Esophagus squamous epithelium (tissue), 5 donors: ENCODE measurements at places on chromosomes 16 and 17. TPM values are rescaled to one million over a fixed set of nuclear protein-coding genes. Genes with fewer than 3 reads are reported as not detected.

- H3K27ac ChIP-seq = no peak overlapping the region
- H3K36me3 ChIP-seq = no peaks in the 10 kb centered on the region
- no peak for DNase-seq
- no peak overlapping the region for H3K4me3 ChIP-seq
Observed at GRCh38 chr16:11384184-11384955, 39.1 kb downstream of the RMI2 start.

DNA sequence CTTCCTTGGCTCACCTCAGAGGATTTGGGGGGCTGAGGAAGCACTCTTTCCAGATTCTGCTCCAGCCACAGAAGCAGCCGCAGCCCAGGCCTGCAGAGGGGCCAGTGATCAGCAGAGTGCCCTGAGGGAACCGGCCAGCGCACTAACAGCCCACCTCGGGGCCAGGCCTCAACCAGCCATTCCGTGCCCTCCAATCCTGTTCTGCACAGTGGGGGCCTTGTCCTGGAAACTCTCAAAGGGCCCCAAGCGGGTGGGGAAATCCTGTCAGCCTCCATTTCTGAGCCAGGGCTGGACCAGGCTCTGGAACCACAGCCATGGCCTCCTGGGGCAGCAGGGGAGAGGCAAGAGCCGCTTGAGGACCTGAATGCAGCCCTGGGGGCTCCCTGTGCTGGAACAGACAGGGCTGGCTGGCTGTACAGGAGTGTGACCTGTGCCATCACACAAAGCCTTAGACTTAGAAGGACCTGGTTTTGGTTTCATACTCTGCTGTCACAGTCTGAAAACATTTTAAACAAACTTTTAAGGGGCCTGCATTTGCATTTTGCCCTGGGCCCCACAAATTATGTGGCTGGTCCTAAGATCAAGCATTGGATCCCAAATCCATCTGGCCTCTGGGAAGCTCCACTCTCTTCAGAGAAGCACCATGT, 10.0 kb downstream of the CNGB1 start:
- no peaks in the 10 kb centered on the region for H3K27me3 ChIP-seq
- no peaks in the 10 kb centered on the region for H3K36me3 ChIP-seq
- H3K4me3 ChIP-seq = no peak overlapping the region
- no peak overlapping the region for H3K27ac ChIP-seq
- DNase-seq = no peak
- no peaks in the 10 kb centered on the region for H3K4me1 ChIP-seq

GRCh38 chr16:75305364-75306098, 54.1 kb upstream of the BCAR1 start:
- no peak overlapping the region for H3K4me3 ChIP-seq
- H3K4me1 ChIP-seq = peaks cover 17% of the 10 kb centered on the region
- no peak for DNase-seq
- no peaks in the 10 kb centered on the region for H3K36me3 ChIP-seq
- peak overlapping the region; percentile 86 for H3K27ac ChIP-seq
- no peaks in the 10 kb centered on the region for H3K27me3 ChIP-seq

DNA sequence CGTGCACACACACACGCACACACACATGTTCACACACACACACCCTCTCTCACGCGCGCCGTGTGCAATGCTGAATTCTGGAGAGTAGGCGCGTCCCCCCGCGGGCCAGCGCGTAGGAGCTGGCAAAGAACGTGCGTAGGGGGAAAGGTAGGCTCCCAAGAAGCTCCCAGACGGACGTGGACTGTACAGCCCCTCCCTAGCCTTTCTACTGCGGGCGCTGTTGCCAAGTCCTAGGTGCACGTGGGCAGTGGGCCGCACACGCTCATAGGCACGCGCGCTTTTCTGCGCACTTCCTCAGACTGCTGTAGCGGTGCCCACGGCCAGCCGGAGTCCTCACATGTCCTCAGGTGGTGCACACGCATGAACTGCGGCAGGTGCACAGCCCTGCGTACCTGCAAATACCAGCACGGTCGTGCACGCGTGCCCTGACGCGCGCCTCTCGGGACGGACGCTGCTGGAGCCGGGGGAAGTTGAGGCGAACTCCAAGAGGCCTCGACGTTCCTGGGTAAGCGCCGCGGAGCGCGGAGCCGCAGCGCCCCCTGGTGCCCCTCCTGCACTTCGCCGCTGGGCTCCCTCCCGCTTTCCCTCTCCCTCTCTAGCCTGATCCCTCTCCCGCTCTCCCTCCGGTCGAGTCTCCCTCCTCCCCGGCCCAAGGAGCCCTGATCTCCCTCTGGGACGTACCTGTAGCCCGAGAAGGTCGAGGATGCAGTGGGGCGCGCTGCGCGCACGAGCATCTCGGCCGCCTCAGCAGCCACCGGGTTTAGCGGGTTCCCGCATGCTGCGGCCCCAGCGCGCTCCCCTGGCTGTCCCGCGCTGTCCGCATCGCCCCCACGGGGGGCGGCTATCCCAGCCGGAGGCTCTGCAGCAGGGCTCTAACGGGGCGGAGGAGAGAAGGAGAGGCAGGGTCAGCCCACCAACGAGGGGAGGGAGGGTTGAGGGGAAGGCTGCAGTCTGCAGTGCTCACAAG, 749 bp downstream of the GRIN2A start:
- no peak for DNase-seq
- peak overlapping the region; percentile 42 for H3K4me3 ChIP-seq
- peak overlapping the region; percentile 9 for H3K27ac ChIP-seq
- H3K27me3 ChIP-seq = peaks cover 7% of the 10 kb centered on the region

GRCh38 chr17:80414508-80414802, 512 bp upstream of the ENDOV start:
- no peak for DNase-seq
- no peaks in the 10 kb centered on the region for H3K36me3 ChIP-seq
- H3K27ac ChIP-seq = peak overlapping the region; percentile 96
- H3K4me1 ChIP-seq = peaks cover 34% of the 10 kb centered on the region
- H3K4me3 ChIP-seq = peak overlapping the region; percentile 98

DNA sequence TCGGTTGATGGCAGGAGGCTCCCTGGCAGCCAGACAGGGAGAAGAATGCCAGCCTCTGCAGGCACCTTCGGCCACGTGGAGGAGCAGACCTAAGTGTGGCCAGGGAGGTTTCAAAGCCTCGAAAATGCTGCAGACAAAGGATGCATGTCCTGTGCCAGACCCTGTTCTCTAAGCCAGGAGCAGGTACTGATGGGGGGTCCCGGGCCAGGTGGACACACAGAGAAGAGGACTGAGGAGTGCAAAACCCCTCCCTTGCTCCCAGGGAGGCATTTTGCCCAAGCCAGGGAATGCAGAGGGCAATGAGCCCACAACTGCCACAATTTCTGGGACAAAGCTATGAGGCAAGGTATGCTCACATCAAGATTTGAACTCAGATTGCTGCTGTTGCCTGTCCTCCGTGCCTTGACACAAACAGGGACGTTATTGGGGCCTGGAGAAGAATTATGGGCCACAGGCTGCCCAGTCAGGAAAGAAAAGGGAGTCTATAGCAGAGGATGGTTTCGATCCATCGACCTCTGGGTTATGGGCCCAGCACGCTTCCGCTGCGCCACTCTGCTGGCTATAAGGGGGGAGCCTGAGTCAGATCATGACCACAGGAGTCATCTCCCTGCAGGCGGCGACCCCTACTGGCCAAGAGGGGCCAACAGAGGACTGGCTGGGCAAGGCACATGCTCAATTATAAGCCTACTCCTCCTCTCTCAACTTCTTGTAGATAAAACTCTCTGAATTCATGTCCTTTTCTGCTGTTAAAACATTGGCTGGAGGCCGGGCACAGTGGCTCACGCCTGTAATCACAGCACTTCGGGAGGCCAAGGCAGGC, 25.1 kb upstream of the FOXK2 start:
- H3K27me3 ChIP-seq = no peaks in the 10 kb centered on the region
- H3K36me3 ChIP-seq = no peaks in the 10 kb centered on the region
- H3K4me1 ChIP-seq = peaks cover 45% of the 10 kb centered on the region
- peak overlapping the region; percentile 98 for H3K27ac ChIP-seq
- DNase-seq = peak; percentile 48

- peaks cover 29% of the 10 kb centered on the region for H3K4me1 ChIP-seq
- no peaks in the 10 kb centered on the region for H3K36me3 ChIP-seq
- DNase-seq = no peak
- H3K27ac ChIP-seq = no peak overlapping the region
Observed at GRCh38 chr16:68444056-68444657, 4.2 kb downstream of the SMPD3 start.

DNA sequence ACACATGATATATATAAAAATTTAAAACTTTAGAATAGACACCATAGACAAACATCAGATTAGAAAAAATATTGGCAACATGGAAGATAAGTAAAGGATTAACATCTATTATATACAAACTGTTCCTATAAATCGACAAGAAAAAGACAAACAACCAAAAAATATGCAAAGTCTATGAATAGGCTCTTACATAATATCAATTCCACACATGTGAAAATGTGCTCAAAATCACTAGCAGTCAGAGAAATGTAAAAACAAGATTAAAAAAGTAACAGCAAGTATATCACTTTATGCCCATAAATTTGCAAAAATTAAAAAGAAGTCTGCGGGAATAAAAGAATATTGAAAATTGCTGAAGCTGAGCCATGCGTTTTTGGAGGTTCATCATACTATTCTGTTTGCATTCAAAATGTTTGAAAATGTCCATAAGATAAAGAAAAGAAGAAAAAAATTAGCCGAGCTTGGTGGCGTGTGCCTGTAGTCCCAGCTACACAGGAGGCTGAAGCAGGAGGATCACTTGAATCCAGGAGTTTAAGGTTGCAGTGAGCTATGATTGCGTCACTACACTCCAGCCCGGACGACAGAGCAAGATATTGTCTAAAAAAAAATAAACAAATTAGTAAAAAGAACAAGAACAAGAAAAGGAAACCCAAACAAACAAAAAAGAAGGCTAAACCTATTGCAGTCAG, 11.2 kb upstream of the ERN2 start:
- DNase-seq = no peak
- no peak overlapping the region for H3K27ac ChIP-seq
- H3K27me3 ChIP-seq = no peaks in the 10 kb centered on the region

DNA sequence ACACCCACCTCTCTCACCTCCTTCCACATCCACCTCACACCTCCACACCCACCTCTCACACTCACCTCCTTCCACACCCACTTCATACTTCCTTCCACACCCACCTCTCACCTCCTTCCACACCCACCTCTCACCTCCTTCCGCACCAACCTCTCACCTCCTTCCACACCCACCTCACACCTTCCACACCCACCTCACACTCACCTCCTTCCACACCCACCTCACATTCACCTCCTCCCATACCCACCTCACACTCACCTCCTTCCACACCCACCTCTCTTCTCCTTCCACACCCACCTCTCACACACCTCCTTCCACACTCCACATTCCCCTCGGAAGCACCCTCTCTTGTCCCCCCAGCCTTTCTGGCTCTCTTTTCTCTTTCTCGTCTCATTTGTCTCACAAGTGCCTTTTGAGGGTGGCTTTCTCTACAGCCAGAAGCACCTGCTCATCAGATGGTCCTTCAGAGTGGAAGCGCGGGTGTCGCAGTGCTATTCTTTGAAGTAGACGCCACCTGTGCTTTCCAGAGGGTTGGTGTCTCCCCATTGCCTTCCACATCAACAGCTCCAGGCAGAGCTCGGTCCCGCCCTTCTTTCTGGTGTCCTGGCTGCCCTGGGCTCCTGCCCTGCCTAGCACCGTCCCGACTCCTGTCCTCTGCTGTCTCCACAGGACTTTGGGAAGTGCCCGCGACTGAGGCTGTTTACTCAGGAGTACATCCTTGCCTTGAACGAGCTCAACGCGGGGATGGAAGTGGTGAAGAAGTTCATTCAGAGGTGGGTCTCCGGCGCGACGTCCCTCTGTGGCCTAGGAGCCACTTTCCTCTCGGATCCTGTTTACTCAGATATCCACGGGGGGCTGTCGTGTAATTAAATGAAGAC, 109.4 kb upstream of the PLCG2 start:
- peaks cover 25% of the 10 kb centered on the region for H3K36me3 ChIP-seq
- H3K4me1 ChIP-seq = no peaks in the 10 kb centered on the region
- no peak overlapping the region for H3K4me3 ChIP-seq
- no peak for DNase-seq
- no peaks in the 10 kb centered on the region for H3K27me3 ChIP-seq

GRCh38 chr17:66340720-66341119, 38.3 kb downstream of the PRKCA start:
- H3K4me3 ChIP-seq = no peak overlapping the region
- no peak for DNase-seq
- H3K27me3 ChIP-seq = no peaks in the 10 kb centered on the region
- H3K27ac ChIP-seq = no peak overlapping the region
- H3K4me1 ChIP-seq = peaks cover 6% of the 10 kb centered on the region

SMYD4 gene
- 5.6 TPM for total RNA-seq

TMIGD1 gene
- total RNA-seq = not detected

DPEP2 gene
- 4.0 TPM for total RNA-seq

DNA sequence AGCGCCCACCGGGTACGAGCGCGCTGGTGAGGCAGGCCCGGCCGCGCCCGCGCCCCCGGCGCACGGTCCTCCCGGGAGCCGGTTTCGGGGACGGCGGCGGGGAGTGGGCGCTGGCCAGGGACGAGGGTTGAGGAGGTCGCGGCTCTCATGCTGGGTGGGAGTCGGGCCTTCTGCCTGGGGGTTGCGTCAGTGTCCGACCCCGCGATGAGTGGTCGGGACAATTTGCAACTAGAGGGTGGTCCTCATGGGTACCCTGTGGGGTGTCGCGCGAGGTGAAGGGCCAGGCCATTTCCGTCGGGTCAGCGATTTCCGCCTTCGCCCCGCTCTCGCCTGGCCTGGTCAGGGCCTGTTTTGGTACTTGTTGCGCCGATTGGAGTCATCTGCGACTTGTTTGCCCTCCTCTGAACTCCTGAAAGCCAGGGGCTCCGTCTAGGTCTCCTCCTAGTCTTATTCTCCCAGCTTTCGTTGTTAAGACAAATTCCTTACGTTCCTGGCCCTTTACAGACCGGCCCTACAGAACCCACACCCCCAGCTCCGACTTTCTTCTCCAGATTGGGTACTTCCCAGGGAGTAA, 14.9 kb downstream of the NAA60 start:
- no peaks in the 10 kb centered on the region for H3K36me3 ChIP-seq
- DNase-seq = no peak
- H3K27me3 ChIP-seq = no peaks in the 10 kb centered on the region
- H3K4me3 ChIP-seq = peak overlapping the region; percentile 65

CDC27 gene
- 36.0 TPM for total RNA-seq

ITGAL gene
- total RNA-seq = 4.4 TPM

DNA sequence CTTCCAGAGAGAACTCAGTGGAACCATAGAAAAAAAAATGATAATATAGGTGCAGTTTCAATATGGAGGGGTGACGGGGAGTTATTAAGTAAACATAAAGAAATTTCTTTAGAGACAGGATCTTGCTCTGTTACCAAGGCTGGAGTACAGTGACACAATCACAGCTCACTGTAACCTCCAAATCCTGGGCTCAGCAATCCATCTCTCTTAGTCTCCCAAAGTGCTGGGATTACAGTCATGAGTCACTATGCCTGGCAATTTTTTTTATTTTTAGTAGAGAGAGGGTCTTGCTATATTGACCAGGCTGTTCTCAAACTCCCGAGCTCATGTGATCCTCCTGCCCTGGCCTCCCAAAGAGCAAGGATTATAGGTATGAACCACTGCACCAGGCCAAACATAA, 48.8 kb downstream of the NLRC5 start:
- peaks cover 33% of the 10 kb centered on the region for H3K4me1 ChIP-seq
- no peaks in the 10 kb centered on the region for H3K36me3 ChIP-seq
- no peak for DNase-seq
- H3K4me3 ChIP-seq = no peak overlapping the region
- H3K27ac ChIP-seq = no peak overlapping the region

- no peak for DNase-seq
- peaks cover 25% of the 10 kb centered on the region for H3K4me1 ChIP-seq
- peaks cover 4% of the 10 kb centered on the region for H3K36me3 ChIP-seq
- no peak overlapping the region for H3K4me3 ChIP-seq
- peak overlapping the region; percentile 46 for H3K27ac ChIP-seq
- H3K27me3 ChIP-seq = no peaks in the 10 kb centered on the region
Observed at GRCh38 chr17:50190603-50191358, 10.7 kb downstream of the COL1A1 start.

- no peaks in the 10 kb centered on the region for H3K4me1 ChIP-seq
- DNase-seq = no peak
- no peaks in the 10 kb centered on the region for H3K27me3 ChIP-seq
- no peaks in the 10 kb centered on the region for H3K36me3 ChIP-seq
- no peak overlapping the region for H3K27ac ChIP-seq
Observed at GRCh38 chr17:10305398-10305797, 67.4 kb downstream of the MYH13 start.
